ENCODE measurements at places on chromosomes 1 and 21. TPM values are rescaled to one million over a fixed set of nuclear protein-coding genes. Genes with fewer than 3 reads are reported as not detected.

Gene LIN28A
- not detected for total RNA-seq

Gene SPTA1
- total RNA-seq = not detected

- H3K27ac ChIP-seq = peak overlapping the region; percentile 64
- no peaks in the 10 kb centered on the region for H3K36me3 ChIP-seq
- no peaks in the 10 kb centered on the region for H3K4me1 ChIP-seq
- DNase-seq = peak; percentile 93
- H3K4me3 ChIP-seq = no peak overlapping the region
Measured at GRCh38 chr1:3219005-3219790, 150.2 kb downstream of the PRDM16 start.

DNA sequence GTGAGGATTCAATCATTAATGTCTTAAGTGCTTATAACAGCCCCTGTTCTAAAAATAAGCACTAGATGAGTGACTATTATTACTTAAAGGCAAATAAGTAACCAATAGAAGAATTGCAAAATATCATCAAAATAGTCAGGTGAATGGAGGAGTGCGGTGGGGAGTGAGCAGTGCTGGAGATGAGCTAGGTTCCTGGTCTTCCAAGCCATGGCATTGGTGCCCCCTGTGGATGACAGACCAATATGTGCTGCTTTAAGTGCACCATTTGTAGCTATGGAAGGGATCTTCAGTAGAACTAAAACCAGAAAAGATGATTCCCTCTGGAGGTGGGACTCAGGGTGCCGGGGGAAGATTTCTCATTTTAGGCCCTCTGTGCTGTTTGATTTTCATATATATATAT, 46.1 kb upstream of the SLC30A1 start:
- H3K4me1 ChIP-seq = no peaks in the 10 kb centered on the region
- no peak overlapping the region for H3K4me3 ChIP-seq
- no peak for DNase-seq
- no peaks in the 10 kb centered on the region for H3K27me3 ChIP-seq
- H3K36me3 ChIP-seq = no peaks in the 10 kb centered on the region

DNA sequence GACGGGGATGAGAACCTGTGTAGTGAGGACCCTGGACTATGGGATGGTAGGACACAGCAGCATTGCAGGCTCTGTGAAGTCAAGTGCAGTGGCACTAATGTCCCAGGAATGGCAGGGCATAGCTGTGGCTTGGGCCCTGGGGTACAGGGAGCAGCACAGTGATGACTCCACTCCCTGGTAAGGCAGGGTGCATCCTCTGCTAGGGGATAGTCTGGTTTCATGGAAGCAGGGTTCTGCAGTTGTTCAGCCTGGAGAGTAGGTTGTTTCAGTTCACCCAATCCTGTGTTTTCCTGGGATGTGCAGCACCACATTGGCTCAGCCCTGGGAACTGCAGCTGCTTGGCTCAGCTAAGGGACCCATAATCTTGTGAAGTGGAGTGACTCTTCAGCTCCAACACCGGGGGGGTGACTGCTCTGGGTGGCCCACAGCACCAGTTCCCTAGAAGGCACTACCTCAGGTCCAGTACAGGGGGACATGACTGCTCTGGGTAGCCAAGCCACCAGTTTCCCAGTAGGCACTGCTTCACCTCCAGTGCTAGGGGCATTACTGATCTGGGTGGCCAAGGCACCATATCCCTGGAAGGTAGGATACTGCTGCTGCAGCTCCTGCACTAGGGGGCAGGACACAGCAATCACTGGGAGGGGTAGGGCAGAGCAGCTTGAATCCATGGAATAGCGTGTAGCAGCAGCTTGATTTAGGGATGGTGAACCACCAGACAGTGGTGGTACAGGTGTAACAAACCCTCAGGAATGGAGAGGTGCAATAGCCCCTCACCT, 15.3 kb upstream of the C1orf185 start:
- no peak overlapping the region for H3K4me3 ChIP-seq
- H3K27ac ChIP-seq = no peak overlapping the region
- no peaks in the 10 kb centered on the region for H3K27me3 ChIP-seq
- no peaks in the 10 kb centered on the region for H3K4me1 ChIP-seq

DNA sequence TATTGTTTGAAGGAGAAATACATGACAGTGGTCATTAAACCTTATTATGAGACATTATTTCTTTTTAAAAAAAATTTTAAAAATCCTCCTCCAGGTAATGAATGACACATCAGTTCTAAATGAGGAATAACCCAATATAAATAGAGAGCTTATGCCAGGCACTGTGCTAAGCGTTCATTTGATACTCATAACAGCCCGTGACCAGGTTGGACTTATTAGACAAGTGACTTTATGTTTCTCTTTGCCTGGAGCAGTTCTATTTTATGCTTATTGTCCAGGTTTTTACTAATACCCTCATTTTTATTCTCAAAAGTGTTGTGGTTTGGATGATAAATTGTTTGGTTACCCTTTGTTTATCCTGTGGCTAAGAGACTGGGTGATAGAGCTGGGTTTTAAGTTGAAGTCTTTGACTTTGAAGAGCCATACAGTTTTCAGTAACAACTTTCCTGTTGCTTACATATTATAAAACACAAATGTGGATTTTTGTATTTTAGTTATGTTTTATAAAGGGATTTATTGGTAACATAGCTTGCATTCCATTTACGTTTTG, 84.2 kb downstream of the RABGAP1L start:
- H3K4me1 ChIP-seq = no peaks in the 10 kb centered on the region
- H3K27me3 ChIP-seq = no peaks in the 10 kb centered on the region
- DNase-seq = no peak
- H3K36me3 ChIP-seq = no peaks in the 10 kb centered on the region
- no peak overlapping the region for H3K4me3 ChIP-seq

DNA sequence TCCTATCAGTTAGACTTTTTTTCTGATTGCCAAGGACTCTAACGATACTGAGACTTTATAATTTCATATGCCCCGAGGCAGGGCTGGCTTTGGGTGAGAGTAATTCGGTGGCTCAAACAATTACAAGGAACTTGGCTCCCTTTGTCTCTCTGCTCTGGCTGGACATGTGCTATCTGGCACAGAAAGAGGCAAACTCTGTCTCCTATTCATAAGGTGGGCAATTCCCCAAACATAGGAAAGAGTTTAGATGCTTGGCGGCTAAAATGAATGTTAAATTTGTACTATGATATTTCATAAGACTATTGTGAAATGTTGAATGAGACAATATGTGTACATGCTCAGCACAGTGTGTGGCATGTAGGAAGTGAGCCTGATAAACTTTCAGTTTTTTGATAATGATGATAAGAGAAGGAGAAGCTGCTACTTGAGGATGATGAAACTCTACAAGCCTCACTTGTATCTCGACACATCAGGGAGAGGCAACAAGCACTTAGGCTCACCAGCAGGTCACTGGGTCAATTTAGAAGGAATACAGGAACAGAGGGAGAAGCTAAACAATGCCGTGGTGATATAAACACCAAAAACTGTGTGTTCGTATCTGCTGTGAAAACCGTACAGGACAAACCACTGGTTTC, 12.6 kb upstream of the NTPCR start:
- H3K27me3 ChIP-seq = no peaks in the 10 kb centered on the region
- H3K4me3 ChIP-seq = no peak overlapping the region
- H3K36me3 ChIP-seq = no peaks in the 10 kb centered on the region
- no peak overlapping the region for H3K27ac ChIP-seq
- no peaks in the 10 kb centered on the region for H3K4me1 ChIP-seq
- no peak for DNase-seq

DNA sequence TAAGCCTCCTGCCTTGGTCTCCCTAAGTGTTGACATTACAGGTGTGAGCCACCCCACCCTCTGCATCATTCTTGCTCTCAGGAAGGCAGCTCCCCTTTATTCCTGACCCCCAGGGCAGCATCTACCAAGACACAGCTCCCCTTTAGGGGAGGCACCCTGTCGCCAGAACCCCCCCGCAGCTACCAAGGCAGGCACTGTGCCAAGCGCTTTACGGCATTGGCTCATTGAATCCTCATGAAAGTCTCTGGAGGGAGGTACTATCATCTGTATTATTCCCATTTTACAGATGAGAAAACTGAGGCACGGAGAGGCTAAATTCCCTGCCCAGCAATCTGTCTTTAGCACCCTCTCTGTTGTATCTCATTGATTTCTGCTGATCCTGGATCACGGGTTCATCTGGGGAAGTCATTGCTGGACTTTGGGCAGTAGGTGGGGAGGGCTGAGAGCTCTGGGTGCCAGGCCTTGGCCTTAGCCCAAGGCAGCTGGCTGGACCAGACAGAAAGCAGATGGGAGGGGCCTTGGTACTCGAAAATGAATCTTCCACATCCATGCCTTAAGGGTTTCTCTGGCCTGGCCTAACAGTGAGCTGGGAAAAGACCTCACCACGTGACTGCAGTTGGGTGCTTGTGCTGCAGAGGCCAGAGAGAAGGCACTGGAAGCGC, 5.9 kb downstream of the PLOD1 start:
- H3K4me3 ChIP-seq = no peak overlapping the region
- H3K27ac ChIP-seq = no peak overlapping the region
- no peaks in the 10 kb centered on the region for H3K36me3 ChIP-seq
- no peaks in the 10 kb centered on the region for H3K27me3 ChIP-seq
- no peaks in the 10 kb centered on the region for H3K4me1 ChIP-seq

Gene RNF186
- total RNA-seq = not detected

Gene CFHR3
- 0.66 TPM for total RNA-seq

DNA sequence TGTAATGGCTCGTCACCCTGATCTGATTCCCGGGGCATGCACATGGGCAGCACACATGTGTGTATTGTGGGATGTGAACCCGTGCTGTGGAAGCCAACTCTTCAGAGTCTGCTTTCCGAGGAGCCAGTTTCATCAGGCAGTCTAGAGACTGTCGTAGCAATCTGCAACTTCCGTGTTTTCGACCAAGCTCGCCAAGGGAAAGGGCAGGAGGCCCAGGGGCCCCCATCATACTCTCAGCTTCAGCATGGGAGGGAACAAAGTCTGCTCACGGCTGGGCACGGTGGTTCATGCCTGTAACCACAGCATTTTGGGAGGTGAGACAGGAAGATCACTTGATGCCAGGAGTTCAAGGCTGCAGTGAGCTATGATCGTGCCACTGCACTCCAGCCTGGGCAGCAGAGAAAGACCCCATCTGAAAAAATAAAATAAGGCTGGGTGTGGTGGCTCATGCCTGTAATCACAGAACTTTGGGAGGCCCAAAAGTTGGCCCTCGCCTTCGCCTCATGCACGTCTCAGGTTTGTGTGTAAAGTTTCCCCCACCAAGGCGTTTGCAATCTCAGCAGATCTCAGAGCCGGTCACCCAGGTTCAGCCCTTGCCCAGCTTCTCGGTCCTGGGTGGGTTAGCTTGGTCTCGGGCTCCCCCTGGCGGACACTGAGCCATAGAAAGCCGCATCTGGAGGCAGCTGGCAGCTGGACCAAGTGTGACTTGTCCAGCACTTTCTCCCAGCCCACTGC, 48.5 kb upstream of the SLC25A33 start:
- H3K4me1 ChIP-seq = no peaks in the 10 kb centered on the region
- no peak overlapping the region for H3K27ac ChIP-seq
- H3K4me3 ChIP-seq = no peak overlapping the region
- no peaks in the 10 kb centered on the region for H3K27me3 ChIP-seq

Gene TBX19
- total RNA-seq = 8.8 TPM

Gene RIMS3
- total RNA-seq = 16.7 TPM

Gene HSPB7
- 313 TPM for total RNA-seq

GRCh38 chr21:33031152-33031911, 5.6 kb downstream of the OLIG2 start:
- no peaks in the 10 kb centered on the region for H3K27me3 ChIP-seq
- no peak overlapping the region for H3K4me3 ChIP-seq
- no peaks in the 10 kb centered on the region for H3K4me1 ChIP-seq
- H3K36me3 ChIP-seq = no peaks in the 10 kb centered on the region
- H3K27ac ChIP-seq = no peak overlapping the region

DNA sequence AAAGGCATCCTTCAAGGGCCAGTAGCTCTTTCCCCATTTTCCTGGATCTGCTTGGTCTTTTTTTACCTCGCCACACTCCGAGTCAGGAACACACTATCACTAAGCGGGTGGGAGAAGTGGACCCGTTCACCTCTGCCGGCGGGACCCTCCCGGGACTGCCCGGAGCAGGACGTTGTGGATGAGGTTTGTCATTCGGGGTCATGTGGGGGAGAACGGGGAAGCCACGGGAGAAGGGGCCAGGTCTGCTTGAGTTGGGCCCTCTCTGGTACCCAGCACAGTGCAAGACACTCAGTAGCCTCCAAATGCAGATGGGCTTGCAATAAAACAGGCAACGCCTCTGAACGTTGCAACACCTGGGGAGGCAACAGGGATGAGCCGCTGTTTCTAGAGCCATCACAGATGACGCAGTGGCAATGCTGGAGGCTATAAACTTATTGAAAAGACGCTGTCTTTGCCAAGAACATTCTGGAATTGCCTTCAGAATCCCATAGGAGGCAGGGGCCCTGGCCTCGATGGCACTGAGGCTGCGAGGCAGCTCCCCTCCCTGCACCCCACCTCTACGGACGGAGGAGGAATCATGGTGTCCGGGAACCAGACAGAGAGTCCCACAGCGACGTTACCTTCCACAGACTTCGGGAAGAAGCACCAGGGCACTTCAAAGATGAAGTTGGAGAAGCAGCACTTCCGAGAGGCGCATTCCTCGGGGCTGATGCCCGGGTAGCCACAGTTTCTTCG, 3.8 kb downstream of the TFF2 start:
- DNase-seq = no peak
- no peaks in the 10 kb centered on the region for H3K4me1 ChIP-seq
- no peaks in the 10 kb centered on the region for H3K27me3 ChIP-seq
- H3K4me3 ChIP-seq = no peak overlapping the region
- no peak overlapping the region for H3K27ac ChIP-seq
- no peaks in the 10 kb centered on the region for H3K36me3 ChIP-seq

GRCh38 chr1:246169019-246169418, 338.1 kb downstream of the SMYD3 start:
- DNase-seq = no peak
- H3K27ac ChIP-seq = no peak overlapping the region

Gene DNAH14
- total RNA-seq = 2.0 TPM

DNA sequence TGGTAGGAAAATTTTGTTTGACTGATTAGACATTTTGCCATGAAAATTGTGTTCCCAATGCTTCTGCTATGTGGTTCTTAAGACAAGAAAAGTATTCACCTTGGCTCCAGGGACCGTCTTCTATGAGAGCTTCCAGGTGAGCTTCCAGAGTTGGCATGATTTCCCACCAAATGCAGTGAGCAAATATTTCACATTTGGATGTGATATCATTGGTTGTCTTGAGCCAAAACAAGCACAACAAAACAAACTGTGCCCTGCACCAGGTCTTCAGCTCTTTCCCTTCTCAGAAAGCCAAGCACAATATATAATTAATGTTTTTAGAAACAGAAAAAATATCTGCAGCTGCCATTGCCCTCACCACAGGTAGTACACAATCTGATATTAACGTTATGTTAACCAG, 1009.0 kb downstream of the PLA2G4A start:
- no peaks in the 10 kb centered on the region for H3K27me3 ChIP-seq
- no peak for DNase-seq
- no peaks in the 10 kb centered on the region for H3K4me1 ChIP-seq
- no peak overlapping the region for H3K4me3 ChIP-seq

- no peaks in the 10 kb centered on the region for H3K36me3 ChIP-seq
- H3K27ac ChIP-seq = peak overlapping the region; percentile 98
- no peaks in the 10 kb centered on the region for H3K27me3 ChIP-seq
- peak overlapping the region; percentile 93 for H3K4me3 ChIP-seq
- peak; percentile 94 for DNase-seq
Measured at GRCh38 chr1:23554481-23555269, 4.6 kb downstream of the ID3 start.

GRCh38 chr1:114114185-114115094, 39.2 kb downstream of the SYT6 start:
- no peaks in the 10 kb centered on the region for H3K4me1 ChIP-seq
- no peaks in the 10 kb centered on the region for H3K27me3 ChIP-seq
- no peak for DNase-seq
- no peak overlapping the region for H3K27ac ChIP-seq
- no peaks in the 10 kb centered on the region for H3K36me3 ChIP-seq
- no peak overlapping the region for H3K4me3 ChIP-seq

Gene TRNAU1AP
- 30.9 TPM for total RNA-seq

Gene RNU1-3
- 7,231 TPM for total RNA-seq

Measured in aorta (tissue), 5 donors.